ENCODE measurements at places on chromosomes 12 and 14. TPM values are rescaled to one million over a fixed set of nuclear protein-coding genes. Genes with fewer than 3 reads are reported as not detected.
A peak's percentile ranks its signal among the peaks of the same experiment; 100 is the strongest.

SUOX gene
- total RNA-seq = 17.3 TPM

TCL1B gene
- not detected for total RNA-seq

ZDHHC22 gene
- not detected for total RNA-seq

CRADD gene
- 48.9 TPM for total RNA-seq

MMP17 gene
- total RNA-seq = 0.17 TPM

CEBPE gene
- 0.08 TPM for total RNA-seq

RNASE4 gene
- 129 TPM for total RNA-seq

HOXC11 gene
- not detected for total RNA-seq

MIPOL1 gene
- total RNA-seq = 6.6 TPM

DNA sequence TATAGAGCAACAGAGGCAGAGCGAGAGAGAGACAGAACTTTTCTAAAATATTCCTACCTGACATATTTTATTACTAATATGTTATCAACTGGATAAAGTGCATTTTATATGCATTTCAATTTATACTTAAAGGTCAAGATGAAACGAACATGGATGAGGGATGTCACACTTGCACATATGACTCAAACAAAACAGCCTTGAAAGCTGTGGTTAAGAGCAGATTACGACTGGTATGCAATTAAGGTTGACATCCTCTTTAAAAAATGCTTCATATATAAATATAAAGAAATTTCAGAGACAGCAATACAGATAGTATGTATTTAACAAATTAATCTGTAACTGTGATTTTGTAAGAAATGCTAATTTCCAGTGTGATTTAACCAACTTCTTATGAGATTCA is 52.5 kb downstream of the LMO3 start:
- H3K4me1 ChIP-seq = no peaks in the 10 kb centered on the region
- no peak overlapping the region for H3K4me3 ChIP-seq
- DNase-seq = no peak
- no peaks in the 10 kb centered on the region for H3K36me3 ChIP-seq

- H3K4me1 ChIP-seq = no peaks in the 10 kb centered on the region
- H3K27me3 ChIP-seq = no peaks in the 10 kb centered on the region
- no peak overlapping the region for H3K27ac ChIP-seq
Measured at GRCh38 chr14:87457720-87458119, 535.3 kb downstream of the GALC start.

GRCh38 chr12:53551889-53552291 is 44.6 kb upstream of the NPFF start:
- no peaks in the 10 kb centered on the region for H3K27me3 ChIP-seq
- DNase-seq = no peak
- H3K36me3 ChIP-seq = peaks cover 4% of the 10 kb centered on the region
- H3K4me1 ChIP-seq = no peaks in the 10 kb centered on the region

- peaks cover 11% of the 10 kb centered on the region for H3K36me3 ChIP-seq
- no peaks in the 10 kb centered on the region for H3K27me3 ChIP-seq
- no peak for DNase-seq
- H3K27ac ChIP-seq = no peak overlapping the region
- no peaks in the 10 kb centered on the region for H3K4me1 ChIP-seq
- H3K4me3 ChIP-seq = no peak overlapping the region
Measured at GRCh38 chr14:90666571-90666970, 149.7 kb downstream of the TTC7B start.

DNA sequence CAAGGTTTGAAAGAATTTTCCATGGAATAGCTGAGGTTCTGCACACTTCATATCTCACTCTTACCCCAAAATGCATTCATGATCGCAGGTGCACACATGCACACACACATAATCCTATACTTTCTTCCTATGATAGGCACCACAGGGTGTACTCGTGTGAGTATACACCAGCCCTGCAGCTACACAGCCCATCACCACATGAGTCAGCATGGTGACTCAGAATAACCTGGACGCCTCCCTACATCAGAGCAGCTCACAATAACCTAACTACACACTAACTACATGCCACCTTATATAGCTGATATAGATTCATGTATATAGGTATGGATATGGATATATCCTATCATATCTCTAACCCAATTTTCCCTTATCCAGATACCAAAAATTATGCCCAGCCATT is 850.2 kb upstream of the TMEM132C start:
- no peak overlapping the region for H3K4me3 ChIP-seq
- H3K27ac ChIP-seq = no peak overlapping the region
- no peaks in the 10 kb centered on the region for H3K4me1 ChIP-seq
- no peak for DNase-seq
- H3K36me3 ChIP-seq = no peaks in the 10 kb centered on the region

DNA sequence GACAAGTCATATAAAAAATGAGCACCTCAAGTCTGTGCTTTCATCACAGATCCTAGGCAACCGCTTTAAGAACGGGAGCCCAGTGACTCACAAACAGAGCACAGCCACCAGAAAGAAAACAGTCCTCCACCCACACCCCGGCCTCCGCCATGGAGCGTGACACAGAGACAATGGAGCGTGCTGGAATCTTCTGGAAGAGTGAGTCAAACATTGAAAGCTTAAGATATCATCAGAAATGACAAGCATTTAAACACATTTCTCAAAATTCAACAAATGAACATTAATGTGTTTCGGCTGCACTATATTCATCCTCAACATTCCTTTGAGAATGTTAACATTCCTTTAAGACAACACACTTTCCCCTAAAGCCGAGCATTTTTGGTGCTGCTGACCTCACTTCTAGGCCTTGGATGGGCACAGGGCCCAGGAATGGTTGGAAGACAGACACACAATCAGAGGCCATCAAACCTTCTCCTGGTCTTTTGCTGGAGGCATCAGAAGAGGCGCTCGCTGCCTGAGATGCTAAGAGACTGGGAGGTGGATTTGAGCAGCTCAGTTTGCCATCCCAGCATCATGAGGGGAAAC is 23.6 kb upstream of the TMEM132D start:
- no peak for DNase-seq
- H3K4me3 ChIP-seq = no peak overlapping the region
- H3K27ac ChIP-seq = no peak overlapping the region
- peaks cover 2% of the 10 kb centered on the region for H3K27me3 ChIP-seq

DNA sequence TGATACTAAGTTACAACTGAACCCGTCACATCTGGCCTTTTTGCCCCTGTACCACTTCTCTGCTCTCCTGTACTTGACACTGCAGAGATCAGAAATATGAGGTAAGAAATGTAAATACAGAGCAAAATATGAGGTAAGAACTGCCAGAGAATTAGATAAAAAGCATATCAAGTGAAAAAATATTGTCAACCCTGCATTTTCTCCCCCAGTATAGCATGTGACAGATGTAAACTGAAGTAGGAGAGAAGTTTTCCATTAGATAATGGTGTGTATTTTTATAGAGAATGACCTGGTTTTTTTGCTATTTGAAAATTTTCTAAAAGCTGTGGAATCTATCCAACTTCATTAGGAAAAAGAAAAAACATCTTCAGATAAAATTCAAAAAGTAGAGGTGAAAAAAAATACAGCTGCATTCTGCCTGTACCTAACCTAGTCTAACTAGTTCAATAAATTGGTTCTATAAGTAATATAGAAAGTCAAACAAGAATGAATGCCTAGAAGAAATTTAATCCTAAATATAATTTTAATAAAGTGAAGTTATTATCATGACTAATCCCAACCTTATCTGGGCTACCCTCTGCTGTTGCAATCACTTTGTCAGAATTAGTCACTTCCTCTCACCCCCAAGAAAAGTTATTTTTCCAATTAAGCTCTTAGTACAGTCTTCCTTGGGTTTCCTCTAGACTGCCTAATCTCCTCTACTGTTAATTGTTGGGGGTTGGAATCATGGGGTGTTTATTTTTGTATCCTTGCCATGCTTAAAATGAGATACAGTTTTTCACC is 210.0 kb downstream of the RASSF9 start:
- no peak overlapping the region for H3K4me3 ChIP-seq
- no peak overlapping the region for H3K27ac ChIP-seq
- no peaks in the 10 kb centered on the region for H3K4me1 ChIP-seq
- H3K27me3 ChIP-seq = no peaks in the 10 kb centered on the region
- DNase-seq = no peak
- H3K36me3 ChIP-seq = no peaks in the 10 kb centered on the region

DNA sequence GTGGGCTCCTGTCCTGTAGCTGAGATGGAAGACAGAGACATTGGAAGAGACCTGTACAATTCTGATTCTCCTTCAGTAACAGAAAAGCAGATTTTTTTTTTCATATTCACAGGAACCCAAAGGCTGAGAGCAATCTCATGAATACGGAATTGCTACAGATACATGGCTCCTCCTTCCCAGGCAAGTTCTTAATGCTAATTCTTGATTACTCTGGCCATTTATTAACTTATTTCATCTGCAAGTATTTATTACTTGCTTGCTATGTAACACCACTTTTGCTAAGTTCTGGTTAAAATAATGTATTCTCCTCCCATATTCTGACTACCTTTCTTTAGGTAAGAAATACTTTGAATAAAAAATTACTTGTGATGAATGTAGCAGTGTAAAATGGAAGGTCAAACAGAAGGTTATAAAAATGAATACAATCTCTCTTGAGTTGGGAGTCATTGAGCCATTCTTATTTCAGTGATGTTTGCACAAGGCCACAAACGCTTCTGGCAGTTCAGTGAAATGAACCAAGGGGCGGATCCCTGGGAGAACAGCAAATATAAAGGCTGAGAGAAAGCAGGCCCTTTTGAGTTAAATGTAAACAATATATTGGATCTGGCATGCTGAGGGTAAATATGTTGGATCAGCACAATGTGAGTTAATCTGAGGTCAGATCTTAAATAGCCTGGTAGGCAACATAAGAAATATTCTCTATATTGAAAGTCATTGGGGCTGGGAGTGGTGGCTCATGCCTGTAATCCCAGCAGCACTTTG is 37.6 kb downstream of the MUCL1 start:
- DNase-seq = no peak
- no peak overlapping the region for H3K4me3 ChIP-seq
- H3K36me3 ChIP-seq = no peaks in the 10 kb centered on the region
- H3K27ac ChIP-seq = no peak overlapping the region
- H3K27me3 ChIP-seq = no peaks in the 10 kb centered on the region

DNA sequence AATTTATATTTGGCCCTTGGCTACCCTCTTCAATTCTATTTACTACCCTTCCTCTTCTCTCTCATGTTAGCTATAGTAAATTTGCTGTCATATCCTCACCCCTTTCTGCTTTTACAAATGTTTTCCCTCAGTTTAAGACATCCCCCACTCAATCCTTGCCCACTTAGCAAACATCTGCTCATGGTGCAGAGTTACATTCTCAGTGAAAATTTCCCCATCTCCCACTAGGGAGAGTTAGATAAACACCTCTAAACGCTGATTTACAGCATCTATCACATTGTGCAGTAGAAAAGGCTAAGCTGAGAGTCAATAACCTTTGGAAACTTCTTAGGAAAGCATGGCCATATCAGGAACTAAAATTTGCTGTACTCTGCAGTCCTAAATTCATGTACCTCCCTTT is 69.0 kb downstream of the DENND5B start:
- no peak for DNase-seq
- no peaks in the 10 kb centered on the region for H3K27me3 ChIP-seq
- H3K4me1 ChIP-seq = peaks cover 10% of the 10 kb centered on the region
- no peak overlapping the region for H3K27ac ChIP-seq

GRCh38 chr14:30507209-30507608 is 51.7 kb upstream of the G2E3 start:
- no peaks in the 10 kb centered on the region for H3K4me1 ChIP-seq
- no peaks in the 10 kb centered on the region for H3K36me3 ChIP-seq
- no peak overlapping the region for H3K4me3 ChIP-seq
- no peak for DNase-seq

DNA sequence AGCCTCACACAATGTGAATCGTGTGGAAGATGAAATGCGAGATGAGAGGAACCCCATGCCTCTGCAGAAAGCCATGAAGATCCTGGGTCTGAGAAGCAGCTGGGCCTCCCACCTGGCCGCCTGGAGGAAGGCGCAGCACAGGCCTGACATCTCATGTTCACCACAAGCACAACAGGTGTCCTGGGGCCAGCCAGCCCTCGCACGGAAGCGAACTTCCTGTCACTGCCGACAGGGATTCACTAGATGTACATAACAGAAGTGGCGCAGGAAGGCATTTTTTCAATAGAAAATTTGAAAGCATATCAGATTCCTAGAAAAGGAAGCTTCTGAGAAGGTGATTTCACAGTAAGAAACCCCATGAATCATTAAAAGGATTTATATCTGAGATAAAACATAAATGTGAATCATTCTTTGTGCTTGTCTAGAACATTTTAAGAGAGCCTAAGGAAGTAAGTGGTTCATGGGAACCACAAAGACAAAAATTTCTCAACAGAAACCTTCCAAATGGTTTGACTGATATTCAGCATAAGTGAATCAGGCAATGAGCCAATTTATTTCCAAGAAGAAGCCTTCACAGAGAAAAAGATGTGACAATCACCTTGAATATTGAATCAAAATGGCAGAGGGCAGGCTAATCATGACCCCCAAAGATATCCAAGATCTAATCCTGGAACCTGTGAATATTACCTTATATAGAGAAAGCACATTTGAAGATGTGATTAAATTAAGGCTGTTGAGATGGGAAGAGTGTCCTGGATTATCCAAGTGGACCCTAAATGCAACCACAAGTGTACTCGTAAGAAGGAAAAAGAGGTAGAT is 311.9 kb downstream of the DUSP6 start:
- H3K36me3 ChIP-seq = no peaks in the 10 kb centered on the region
- no peaks in the 10 kb centered on the region for H3K27me3 ChIP-seq
- no peak for DNase-seq
- H3K27ac ChIP-seq = no peak overlapping the region
- no peak overlapping the region for H3K4me3 ChIP-seq

- H3K4me3 ChIP-seq = no peak overlapping the region
- no peak for DNase-seq
- no peaks in the 10 kb centered on the region for H3K36me3 ChIP-seq
- H3K27ac ChIP-seq = no peak overlapping the region
Measured at GRCh38 chr14:98578204-98578603, 693.8 kb downstream of the BCL11B start.

DNA sequence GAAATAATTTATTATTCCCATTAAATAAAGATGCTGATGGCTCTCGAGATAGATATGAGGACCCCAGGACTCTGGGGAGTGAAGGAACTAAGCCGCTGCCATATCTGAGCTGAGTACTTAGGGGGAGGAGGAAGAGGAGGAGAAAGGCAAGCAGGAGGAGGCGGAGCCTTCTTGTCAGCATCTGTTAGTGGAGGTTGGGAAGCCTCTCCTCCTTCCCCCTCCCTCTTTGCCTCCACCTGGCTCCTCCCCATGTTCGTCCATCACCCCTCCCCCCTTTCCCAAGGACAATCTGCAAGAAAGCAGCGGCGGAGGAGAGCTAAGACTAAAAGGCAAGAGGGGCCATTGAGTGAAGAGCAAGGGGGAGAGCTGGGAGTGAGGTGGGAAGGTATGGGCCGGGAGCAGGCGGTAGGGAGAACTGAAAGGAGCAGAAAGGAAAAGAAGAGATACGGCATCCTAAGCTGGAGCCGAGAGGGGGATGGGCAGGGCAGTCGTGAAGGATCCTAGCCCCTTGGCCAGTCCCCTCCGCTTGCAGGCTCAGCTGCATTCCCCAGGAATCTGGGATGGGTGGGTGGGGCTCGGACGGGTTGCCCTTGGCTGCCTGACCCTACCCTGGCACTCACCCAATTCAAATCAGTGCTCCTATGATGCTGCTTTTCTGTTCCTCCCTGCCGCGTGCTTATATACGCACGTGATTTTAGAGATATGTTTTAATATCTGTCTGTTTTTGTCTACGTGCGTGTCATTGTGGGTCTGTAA is at the start of gene PFKM:
PFKM (plus strand) TSS at position 287 of the 756 bp plus-strand sequence. CDS start 3,411 bp downstream, outside the sequence.
- H3K4me3 ChIP-seq = peak within 1 kb of the TSS; percentile 44
- no peaks in the 10 kb centered on the region for H3K27me3 ChIP-seq
- peak; percentile 59 for DNase-seq
- no peaks in the 10 kb centered on the region for H3K36me3 ChIP-seq
- H3K4me1 ChIP-seq = peaks cover 4% of the 10 kb centered on the region

GRCh38 chr14:63737582-63738006 is 9.7 kb upstream of the SGPP1 start:
- no peaks in the 10 kb centered on the region for H3K36me3 ChIP-seq
- no peak for DNase-seq
- peaks cover 1% of the 10 kb centered on the region for H3K4me1 ChIP-seq
- H3K27ac ChIP-seq = no peak overlapping the region
- no peak overlapping the region for H3K4me3 ChIP-seq
